Tibial nerve (tissue), 4 donors: ENCODE measurements at places on chromosomes 1 and 21. TPM values are rescaled to one million over a fixed set of nuclear protein-coding genes. Genes with fewer than 3 reads are reported as not detected.

GRCh38 chr1:109751531-109752260, 10.9 kb upstream of the GSTM3 start:
- DNase-seq = no peak

C1QB gene
- 374 TPM for total RNA-seq

- no peak for DNase-seq
These were observed 1031.6 kb downstream of the KCNT2 start for GRCh38 chr1:195576641-195577040.

DNA sequence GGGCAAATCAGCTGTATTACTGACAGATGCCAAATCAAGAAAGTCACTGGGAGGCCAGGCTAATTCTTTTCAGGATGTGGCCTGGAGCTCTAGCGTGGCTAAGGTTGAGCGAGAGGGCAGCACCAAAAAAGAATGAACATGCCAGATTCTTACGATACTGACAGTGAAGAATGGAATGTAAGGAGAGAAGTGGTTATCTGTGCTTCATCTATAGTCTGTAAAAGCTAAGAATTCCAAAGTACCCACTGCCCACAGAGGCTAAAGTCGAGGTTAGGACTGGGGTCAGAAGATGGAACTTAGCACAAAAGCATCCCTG, 32.7 kb downstream of the TFAP2E start:
- no peak for DNase-seq

SPRR2G gene
- not detected for total RNA-seq

DNA sequence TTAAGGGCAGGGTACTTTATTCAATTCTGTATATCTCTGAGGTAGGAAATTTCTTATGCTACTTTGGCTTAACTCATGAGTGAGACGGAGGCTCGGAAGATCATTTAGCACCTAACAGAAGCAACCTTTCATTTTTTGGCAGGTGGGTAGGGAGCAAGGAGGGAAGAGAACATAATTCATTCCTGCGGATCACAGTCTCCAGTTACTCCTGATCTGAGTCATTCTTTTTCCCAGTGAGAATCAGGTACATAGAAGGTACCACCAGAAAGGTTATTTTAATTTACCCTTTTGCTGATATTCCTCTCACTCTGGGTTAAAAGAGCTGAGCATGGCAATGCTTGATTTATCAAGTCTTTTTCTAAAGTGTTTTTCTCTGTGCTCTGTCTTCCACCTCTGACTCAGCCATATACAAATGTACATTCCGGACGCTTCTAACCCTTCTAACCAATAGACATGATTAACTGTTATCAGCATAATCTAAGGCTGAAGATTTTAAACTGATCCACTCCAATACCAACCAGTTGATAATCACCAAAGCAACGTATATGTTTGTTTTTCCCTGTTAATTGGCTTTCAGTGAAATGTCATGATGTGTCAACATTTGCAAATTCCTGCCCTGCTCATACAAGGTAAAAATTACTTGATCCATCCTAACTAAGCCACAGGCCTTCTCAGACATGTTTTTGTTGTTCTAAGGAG, 271.7 kb downstream of the DUSP10 start:
- no peak for DNase-seq

- DNase-seq = no peak
These were observed 89.8 kb downstream of the ADSS2 start for GRCh38 chr1:244361764-244362473.

- DNase-seq = no peak
These were observed 16.9 kb downstream of the RGS1 start for GRCh38 chr1:192592517-192592916.

LRRC53 gene
- total RNA-seq = not detected

- DNase-seq = no peak
These were observed 595 bp upstream of the ZNHIT6 start for GRCh38 chr1:85708829-85709227.

- no peak for DNase-seq
These were observed 3.6 kb downstream of the SCNN1D start for GRCh38 chr1:1283821-1284220.
